ENCODE measurements at places on chromosomes 5 and 9.

GRCh38 chr5:176800024-176800423 lies 10.3 kb upstream of the UNC5A start:
- DNase-seq, result no peak

DNA sequence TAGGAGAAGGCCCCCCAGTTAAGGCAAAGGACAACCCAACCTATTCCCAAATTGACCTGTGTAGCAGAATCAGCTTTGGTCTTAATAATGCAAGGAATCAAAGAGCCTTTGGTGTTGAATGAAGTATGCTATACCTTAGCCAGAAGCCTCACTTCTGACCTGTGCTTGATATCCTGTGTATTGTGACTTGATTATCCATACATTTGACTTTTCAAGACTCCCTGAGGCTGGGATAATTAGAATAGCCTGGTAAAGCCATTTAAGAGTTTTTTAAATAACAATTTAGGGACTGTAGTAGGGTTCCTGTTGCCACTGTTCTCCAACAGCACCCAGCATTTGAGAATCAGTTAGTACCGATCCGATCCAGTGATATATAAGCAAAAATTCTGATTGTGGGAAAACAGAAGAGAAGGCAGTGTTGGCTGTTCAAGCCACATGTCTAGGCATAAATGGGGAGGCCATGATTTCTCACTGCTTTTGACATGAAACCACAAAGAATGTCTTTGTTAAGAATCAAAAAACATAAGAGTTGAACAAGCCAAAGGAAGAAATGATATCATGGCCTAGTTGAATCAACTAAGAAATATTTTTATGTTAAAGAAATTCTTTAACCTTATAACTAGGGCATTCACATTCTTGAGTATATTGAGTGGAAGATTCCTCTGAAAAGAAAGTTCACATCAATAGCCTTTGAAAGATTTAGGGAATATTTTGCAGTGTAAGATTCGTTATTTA lies 98.9 kb downstream of the F2RL2 start:
- DNase-seq, result no peak

GRCh38 chr9:14323083-14323971 lies 9.4 kb upstream of the NFIB start:
- DNase-seq, result no peak

DNA sequence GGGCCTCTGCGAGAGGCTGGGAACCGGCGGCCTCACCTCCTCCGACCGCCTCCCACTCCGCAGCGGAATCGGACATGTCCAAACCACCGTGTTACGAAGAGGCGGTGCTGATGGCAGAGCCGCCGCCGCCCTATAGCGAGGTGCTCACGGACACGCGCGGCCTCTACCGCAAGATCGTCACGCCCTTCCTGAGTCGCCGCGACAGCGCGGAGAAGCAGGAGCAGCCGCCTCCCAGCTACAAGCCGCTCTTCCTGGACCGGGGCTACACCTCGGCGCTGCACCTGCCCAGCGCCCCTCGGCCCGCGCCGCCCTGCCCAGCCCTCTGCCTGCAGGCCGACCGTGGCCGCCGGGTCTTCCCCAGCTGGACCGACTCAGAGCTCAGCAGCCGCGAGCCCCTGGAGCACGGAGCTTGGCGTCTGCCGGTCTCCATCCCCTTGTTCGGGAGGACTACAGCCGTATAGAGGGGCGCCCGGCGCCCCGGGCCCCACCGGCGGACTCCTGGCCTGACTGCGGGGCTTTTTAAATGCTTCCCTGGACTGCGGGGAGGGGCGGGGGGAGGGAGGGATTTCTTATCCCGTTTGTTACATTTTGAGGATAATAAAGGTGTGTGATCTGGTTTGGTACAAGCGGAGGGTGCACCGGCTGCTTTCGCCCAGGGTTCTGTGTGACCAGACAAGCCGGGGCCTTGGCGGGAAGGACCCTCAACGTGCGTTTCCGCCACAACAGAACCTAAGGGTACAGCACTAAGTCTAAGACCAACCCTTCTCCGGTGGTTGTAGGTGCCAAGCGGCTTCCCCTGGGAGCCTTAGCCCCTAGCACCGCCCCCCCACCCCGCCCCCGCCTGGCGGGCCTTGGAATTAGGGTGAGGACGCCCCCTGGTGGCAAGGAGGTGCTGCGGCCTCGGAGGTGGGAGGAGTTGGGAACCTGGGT lies 9.3 kb downstream of the PRR7 start:
- DNase-seq, result peak; percentile 93

- no peak for DNase-seq
These were observed 327.8 kb downstream of the ENC1 start for GRCh38 chr5:74312746-74313145.

DNA sequence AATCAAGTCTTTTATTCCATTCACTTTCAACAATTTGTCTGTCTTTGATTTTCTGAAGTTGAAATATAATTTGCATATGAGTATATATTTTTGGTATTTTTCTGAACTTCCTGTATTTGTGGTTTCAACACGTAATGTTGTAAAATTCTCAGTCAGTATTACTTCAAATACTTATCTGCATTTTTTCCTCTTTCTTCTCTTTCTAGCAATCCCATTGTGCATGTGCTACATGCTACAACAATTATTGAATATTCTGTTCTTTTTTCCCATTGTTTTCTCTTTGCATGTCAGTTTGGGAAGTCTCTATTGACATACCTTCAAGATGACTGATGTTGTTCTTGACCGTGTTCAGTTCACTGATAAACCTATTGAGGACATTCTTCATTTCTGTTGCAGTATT lies 5.6 kb upstream of the ANKRD18A start:
- no peak for DNase-seq

GRCh38 chr9:109903515-109904138 lies 123.6 kb downstream of the PALM2AKAP2 start:
- DNase-seq, result peak; percentile 56

- DNase-seq, result no peak
These were observed 41.0 kb upstream of the PRDM9 start for GRCh38 chr5:23466401-23466912.

DNA sequence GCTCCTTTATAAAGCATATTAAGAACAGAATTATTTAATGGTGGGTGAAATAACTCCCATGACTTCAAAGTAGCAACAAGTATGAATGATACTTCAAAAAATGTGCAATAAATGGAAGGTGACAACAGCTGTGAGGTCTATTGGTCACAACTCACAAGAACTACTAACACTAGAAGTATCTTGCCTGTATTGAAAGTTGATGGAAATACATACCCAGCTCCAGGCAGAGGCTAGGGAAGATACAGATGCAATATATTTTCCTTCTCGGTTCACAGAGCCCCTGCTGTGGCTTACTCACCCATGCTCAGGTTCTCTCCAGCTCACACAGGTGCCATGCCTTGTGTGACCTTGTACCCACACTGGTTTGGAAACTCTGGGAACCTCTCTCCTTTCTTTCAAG lies 133.8 kb downstream of the LIFR start:
- DNase-seq, result no peak

- peak; percentile 16 for DNase-seq
These were observed 20.6 kb upstream of the ZFYVE16 start for GRCh38 chr5:80387063-80387768.

DNA sequence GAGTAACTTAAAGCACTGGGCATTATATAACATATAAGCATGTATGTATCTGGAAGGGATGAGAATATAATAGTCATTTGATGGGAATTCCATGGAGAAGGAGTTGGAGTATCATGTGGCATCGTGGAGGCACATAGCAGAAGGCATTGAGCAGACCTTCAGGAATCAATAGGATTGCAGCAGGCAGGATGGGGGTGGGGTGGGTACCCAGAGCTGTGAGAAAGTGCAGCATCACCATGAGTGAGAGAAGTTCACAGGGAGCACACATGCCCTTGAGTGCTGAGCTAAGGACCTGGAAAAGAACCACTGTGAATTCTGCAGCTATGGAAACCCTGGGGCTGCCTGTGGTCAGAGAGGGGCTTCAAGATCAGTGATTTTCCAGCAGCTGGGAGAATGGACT lies 57.3 kb downstream of the MED10 start:
- DNase-seq, result no peak

DNA sequence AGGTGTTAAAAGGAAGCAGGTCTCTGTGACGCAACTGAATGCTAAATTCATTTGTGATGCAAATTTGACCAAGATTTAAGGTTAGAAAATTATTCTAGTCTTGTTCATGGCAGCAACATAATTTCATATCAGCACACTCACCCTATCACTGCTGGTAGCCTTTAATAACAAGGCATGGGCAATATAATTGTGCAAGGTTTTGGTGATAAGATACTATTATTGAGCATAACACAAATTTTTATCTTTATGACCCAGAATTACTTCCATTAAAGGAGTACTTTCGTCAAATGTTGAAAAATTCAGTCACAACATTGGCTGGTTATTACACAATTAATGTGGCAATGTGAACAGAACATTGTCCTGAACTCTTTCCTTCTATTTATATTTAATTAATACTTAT lies 96.0 kb upstream of the PAM start:
- no peak for DNase-seq

GRCh38 chr9:77475641-77476473 lies 172.3 kb downstream of the GNA14 start:
- peak; percentile 39 for DNase-seq

DNA sequence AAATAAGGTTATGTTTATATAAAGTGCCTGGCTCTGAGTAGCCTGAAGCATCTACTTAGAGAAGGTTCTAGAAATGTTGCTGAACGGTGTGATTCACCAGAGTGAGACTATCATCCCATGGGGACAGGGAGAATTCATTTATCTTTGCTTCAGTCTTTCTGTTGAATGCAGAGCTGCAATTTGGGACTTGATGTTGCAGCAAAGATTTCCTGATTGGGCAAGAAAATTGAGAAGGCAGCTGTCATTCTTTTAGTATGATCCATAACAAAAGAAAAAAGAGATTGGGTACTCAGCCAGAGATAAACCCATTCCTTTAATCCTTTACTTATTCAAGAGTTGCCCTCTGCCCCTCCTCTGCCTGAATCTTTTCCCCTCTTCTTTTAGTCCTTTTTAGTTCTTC lies 456.3 kb upstream of the WWC1 start:
- no peak for DNase-seq

DNA sequence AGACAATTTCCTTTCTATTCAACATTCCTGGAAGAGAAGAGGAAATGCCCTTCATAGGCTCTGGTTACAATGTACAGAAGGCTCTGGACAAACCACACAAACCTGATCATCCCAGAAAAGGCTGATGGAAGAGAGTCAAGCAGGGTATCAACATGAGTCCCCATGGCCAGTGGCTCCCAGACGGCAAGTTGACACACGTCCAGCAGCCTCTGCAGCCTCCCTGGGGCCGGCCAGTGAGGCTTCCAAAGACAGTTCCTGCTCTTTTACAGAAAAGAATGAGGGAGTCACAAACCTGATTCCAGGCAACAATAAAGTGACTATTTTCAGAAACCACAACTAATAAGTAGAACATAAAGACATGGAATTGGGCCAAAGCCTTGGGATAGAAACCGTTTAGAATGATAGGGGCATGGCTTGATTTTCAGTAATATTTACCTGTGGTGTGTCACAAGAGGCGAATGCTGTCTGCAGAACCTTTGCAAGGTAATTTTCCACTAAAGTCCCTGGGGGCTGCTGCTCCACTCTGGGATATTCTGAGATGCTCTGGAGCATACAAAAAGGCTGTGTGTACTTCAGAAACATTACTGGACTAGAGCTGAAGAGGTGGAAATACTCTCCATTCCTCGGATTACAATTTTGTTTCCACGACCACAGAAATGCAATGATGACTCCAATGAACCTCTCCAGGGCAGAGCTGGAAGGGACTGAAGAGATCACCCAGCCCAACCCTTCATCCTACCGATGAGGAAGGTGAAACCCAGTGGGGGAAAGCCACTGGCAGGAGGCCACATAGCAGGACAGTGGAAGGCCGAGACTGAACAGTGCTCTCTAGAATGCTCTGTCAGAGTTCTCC lies 10.4 kb downstream of the MED27 start:
- no peak for DNase-seq

- DNase-seq, result no peak
These were observed 49.4 kb downstream of the SLC46A2 start for GRCh38 chr9:112841261-112841660.

GRCh38 chr9:4548811-4549725 lies 58.8 kb downstream of the SLC1A1 start:
- peak; percentile 34 for DNase-seq

DNA sequence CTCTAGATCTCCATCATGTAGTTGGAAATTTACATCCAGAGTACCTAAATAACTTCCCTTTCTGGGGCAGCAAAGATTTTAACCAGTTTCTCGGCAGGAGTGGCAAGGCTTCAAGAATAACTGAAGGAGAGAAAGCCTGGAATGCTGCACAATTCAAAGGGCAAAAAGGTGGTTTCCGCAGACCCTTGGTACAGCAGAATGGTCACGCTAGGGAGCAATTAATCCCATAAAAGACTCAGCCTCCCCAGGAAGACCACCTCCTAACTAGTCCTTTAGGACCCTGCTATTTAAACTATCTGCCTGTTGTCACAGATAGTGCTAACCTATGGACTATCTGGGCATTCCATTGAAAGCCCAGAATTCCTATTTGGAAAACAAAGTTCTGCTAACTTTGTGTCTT lies 3.6 kb downstream of the HTR1A start:
- DNase-seq, result no peak

- DNase-seq, result no peak
These were observed 42.7 kb downstream of the CYLC2 start for GRCh38 chr9:103037508-103038477.

- no peak for DNase-seq
These were observed 149.3 kb upstream of the PPP1R26 start for GRCh38 chr9:135330307-135330631.

DNA sequence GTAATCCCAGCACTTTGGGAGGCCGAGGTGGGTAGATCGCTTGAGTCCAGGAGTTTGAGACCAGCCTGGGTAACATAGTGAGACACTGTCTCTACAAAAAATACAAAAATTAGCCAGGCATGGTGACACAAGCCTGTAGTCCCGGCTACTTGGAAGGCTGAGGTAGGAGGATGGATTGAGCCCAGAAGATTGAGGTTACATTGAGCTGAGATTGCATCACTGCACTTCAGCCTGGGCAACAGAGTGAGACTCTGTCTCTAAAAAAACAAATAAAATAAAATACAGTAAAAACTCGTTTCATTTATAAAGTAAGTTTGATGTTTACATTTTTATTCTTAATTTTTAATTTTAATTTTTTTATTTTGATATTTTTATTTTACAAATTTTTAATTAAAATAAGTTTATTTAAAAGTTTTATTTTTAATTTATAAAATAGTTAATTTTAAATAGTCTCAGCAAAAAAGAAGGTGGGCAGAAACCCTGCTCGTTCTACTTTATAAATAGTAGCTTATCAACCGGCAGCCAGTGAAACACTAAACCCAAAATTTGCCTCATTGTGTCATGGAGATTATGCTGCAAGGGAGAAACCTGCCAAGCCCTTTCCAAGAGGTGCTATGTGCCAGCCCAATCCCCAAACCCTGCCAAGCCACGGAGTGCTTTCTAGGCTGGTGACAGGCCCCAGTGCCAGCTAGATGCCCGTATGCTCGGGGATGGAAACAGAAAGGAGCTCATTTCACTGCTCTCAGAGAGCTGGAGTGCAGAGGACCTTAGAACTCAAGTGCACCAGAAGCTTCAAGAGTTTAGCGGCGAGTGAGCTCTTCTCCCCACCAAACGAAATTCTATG lies 38.9 kb downstream of the SERINC5 start:
- DNase-seq, result no peak
